ENCODE measurements at places on chromosomes 12 and 14.

- no peak for DNase-seq
Measured at GRCh38 chr12:47942614-47943225, 20.7 kb upstream of the TMEM106C start.

- DNase-seq: no peak
Measured at GRCh38 chr12:72448089-72448488, 175.9 kb downstream of the TRHDE start.

DNA sequence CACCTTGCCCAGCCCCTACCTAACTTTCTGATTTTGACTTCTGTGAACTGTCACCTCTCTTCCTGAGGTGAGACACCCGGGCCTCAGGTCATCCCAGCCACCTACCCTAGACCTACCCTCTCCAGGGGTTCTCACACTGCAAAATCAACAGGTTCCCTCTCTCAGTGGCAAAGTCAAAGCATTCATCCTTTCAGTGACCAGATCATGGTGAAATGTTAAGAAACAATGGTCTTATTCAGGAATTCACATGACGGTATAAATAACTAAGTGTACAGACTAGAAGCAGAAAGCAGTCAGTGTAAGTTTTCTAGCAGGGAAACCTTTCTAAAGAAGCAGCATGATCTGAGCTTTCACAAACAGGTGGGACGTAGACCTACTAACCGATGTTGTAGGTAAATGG lies 133.4 kb downstream of the TMTC1 start:
- DNase-seq: no peak

- no peak for DNase-seq
Measured at GRCh38 chr12:1803736-1804135, 16.6 kb upstream of the LRTM2 start.

DNA sequence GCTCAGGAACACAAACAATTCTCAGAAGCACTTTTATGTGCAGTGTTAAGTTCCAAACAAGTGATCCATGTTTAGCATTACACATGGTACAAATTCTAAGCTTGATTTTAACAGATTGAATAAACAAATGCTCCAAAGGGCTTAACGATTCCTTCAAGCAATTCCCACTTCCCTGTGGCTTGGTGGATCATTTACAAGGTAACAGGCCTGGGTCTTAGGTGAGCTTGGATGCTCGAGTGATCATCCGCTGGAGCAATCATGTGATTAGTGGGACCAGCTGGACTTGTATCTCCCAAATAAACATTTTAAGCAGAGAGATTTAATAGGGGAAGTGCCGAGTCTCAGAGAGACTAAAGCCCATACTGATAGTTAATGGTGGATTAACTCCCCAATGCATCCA lies 70.7 kb downstream of the CALM1 start:
- no peak for DNase-seq

DNA sequence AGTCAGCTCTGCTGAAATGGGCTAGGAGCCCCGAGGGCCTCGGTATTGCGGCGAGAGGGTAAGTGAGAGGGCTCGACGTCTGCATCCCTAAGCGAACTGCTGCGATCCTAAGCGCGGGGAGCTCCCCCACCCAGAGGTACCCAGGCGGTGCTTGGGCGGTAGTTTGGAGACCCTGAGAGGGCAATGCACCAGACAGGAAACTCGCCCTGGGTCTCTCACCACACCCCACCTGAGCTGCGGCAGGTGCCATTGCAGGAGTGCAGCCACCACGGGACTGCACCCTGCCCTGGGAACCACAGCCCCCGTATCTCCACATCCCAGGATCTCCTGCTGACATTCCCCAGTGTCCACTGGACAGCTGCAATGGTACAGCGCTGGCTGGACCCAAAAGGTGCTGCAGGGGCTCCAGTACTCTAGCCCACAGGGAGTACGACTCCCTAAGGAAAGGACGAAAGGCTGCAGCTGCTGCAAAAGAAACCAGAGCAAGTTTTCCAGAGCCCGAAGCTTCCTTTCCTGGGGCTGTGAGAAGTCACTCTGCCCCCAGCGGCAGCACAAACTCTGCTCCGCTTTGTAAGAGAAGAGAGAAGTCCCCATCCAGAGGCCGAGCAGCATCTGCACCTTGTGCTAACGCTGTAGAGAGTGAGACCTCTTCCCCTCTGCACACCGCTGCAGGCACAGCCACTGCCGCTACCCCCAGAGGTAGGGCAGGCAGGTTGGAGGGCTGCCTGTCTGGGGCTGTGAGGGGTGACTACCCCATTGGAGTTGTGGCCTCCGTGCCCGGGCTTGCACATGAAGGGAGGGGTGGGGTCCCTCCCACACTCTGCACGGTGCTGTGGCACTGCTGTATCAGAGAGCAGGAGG lies 31.1 kb upstream of the MON2 start:
- DNase-seq: peak; percentile 60

- peak; percentile 63 for DNase-seq
Measured at GRCh38 chr12:110590806-110591326, 7.7 kb upstream of the PPTC7 start.

- DNase-seq: no peak
Measured at GRCh38 chr12:77231501-77231918, 166.1 kb upstream of the E2F7 start.

DNA sequence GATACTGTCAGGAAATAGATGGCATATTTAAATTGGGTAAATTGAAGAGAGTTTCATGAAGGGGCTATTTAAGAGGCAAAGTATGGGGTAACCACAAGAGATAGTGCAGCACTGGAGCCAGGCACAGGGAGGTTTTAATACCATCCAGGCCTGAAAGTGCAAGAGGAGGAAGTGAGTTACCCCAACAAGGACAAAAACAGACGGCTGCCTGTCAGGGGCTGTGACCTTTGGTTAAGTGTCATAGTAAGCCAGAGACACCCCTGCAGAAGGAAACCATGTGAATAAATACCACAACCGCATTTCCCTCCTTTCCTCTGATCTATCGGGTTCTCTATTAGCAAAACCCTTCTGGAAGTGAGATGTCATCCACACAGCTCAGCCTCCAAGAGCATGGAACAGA lies 122.0 kb upstream of the DHRS4 start:
- no peak for DNase-seq

DNA sequence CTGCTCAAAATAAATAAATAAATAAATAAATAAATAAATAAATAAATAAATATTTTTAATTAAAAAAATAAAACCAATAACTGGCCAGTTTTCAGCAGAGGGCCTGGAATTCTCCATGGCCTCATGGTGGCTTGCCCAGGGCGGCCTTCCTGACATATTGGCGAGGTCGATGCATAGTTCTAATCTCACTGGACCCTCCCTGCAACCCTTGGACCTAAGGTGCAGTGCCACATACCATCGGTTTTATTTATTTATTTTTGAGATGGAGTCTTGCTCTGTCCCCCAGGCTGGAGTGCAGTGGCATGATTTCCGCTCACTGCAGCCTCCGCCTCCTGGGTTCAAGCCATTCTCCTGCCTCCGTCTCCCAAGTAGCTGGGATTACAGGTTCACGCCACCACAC lies 3.9 kb upstream of the VSIG10 start:
- no peak for DNase-seq

DNA sequence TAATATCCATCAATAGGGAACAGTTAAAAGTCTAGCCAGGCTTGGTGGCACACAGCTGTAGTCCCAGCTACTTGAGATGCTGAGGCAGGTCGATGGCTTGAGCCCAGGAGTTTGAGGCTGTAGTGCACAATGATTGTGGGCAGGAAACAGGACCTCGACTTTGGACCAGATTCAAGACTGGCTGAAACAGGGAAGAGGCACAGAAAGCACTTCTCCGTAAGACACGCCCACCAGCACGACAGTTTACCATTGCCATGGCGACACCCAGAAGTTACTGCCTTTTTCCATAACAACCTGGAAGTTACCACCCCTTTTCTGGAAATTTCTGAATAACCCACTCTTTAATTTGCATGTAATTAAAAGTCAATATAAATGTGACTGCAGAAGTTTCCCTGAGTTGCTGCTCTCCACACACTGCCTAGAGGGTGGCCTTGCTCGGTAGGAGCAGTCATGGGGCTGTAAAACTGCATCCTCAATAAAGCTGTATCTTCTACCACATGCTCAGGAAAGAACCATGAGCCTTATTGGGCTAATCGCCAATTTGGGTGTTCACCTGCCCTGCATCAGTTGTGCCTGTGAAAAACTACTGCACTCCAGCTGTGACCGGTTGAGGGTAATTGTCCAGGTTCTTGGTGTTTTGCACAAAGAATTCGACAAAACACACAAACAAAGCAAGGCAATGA lies 4.6 kb upstream of the LRRC23 start:
- DNase-seq: no peak

- DNase-seq: no peak
Measured at GRCh38 chr14:28412077-28412476, 354.5 kb upstream of the FOXG1 start.

GRCh38 chr12:101823039-101823438 lies 7.7 kb downstream of the GNPTAB start:
- DNase-seq: no peak

- DNase-seq: no peak
Measured at GRCh38 chr14:93464271-93464670, 33.5 kb downstream of the UNC79 start.

- no peak for DNase-seq
Measured at GRCh38 chr14:54772451-54772881, 130.2 kb downstream of the GCH1 start.

- DNase-seq: no peak
Measured at GRCh38 chr12:58189030-58189429, 247.7 kb downstream of the ATP23 start.

- no peak for DNase-seq
Measured at GRCh38 chr14:23005451-23006187, 4.3 kb downstream of the C14orf93 start.

GRCh38 chr14:68263563-68264259 lies 444.1 kb downstream of the RAD51B start:
- no peak for DNase-seq

- no peak for DNase-seq
Measured at GRCh38 chr14:50943261-50943942, 881 bp downstream of the PYGL start.

- DNase-seq: no peak
Measured at GRCh38 chr12:19390051-19390598, 49.2 kb upstream of the AEBP2 start.

DNA sequence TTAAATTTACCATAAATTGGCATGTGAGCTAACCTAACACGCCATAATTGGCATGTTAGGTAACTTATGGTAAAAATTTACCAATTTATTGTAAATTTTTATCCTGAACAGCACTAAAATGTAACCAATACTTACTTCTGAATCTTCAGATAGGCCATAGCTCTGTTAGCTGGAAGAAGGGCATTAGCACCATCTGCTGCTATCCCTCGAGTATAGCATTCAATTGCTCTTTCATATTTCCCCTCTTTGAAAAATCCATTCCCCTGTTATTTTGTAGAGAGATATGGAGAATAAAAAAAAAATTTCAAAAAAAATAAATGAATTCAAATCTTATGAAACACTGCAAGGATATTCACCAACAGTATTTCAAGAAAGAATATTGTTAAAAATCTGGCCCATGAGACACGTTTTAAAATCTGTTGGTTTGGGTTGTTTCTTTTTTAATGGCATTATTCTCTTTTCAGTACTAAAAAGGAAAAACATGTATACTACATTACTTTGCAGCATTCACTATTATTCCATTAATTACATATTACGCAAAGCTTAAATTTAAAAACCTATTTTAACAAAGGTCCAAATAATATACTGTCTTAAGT lies 19.1 kb downstream of the RPAP3 start:
- peak; percentile 30 for DNase-seq

- no peak for DNase-seq
Measured at GRCh38 chr14:62015243-62015642, 253.0 kb downstream of the SNAPC1 start.

DNA sequence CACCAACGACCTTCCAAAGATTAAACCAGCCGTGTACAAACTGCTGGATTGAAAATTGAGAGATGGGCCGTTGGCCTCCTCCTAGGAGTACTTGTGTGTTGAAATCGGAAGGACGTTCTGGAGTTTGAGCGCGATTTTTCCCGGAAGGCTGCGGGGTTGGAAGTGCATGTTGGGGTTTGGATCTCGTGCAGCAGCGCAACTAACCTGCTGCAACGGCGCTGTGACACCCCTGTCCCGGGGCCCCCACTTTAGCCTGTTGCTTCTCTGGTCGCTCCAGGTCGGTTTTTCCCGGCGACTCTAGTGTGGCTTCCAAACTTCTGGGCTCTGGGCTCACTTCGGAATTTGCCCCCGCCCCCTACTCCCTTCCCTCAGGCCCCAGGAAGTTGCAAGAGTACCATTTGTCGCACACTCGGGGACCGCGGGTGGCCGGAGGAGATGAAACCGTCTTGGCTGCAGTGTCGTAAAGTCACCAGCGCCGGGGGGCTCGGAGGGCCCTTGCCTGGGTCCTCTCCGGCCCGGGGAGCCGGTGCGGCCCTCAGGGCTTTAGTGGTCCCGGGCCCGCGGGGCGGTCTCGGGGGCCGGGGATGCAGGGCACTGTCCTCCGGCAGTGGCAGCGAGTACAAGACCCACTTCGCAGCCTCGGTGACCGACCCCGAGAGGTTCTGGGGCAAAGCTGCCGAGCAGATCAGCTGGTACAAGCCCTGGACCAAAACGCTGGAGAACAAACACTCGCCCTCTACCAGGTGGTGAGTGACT lies at the start of gene ACSS3:
Gene ACSS3, plus strand, starts transcription at position 394 of the 756 bp plus-strand sequence. Its CDS starts 42 bp downstream, at position 436.
- DNase-seq: no peak

DNA sequence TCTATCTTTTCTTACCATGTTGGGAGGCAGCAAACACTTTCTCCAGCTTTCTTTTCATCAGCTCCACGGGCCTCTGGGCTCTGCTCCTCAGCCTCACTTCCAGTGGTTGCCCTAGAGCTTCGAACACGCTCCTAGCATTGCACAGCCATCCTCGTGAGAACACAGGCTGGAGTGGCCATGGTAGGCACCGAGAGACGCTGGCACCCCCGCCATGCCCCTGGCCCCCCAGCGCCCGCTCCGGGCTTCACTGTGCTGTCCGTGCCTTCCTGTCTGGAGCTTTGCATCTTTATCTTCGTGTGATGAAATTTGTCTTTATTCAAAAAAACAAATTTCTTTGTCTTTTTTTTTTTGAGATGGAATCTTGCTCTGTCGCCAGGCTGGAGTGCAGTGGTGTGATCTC lies 352.2 kb downstream of the TMEM121 start:
- no peak for DNase-seq

DNA sequence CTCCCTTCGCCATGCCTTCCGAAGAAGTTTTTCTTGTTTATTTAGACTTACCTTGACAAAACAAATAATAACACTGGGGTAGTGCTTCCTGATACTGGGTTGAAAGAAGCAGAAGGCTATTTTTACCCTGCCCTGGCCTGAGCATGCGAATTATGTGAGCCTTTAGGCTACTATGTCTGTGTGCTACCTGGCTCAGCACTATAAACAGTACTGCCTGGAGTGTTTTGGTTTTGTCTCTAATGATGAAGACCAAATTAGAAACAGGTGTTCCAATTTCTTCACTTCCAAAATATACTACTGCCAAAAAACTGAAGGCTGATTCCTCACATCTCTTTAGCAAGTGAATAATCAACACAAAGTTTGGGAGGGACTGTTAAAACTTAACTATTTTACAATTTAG lies 7.6 kb upstream of the OVCH1 start:
- DNase-seq: no peak

DNA sequence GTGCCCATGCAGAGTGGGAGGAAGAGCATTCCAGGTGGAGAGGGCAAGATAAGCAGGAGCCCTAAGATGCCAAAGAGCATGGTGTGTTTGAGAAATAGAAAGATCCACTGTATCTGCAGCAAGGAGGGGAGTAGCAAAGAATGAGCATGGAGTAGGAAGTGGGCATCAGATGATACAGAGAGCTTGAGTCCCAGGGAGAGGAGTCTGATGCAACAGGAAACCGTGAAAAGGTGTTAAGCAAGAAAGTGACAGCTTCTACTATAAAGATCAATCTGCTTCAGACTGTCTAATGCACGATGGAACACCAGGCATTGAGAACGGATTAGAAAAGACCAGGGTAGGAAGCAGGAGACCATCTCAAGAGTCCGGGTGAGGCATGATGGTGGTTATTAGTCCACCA lies 12.3 kb upstream of the GPRC5D start:
- DNase-seq: no peak

Data from germinal center (tissue), 1 donor.